Inflammatory macrophage treated with lipopolysaccharide for 4 hours (primary cell): ENCODE measurements at places on chromosomes 6 and 20.

DNA sequence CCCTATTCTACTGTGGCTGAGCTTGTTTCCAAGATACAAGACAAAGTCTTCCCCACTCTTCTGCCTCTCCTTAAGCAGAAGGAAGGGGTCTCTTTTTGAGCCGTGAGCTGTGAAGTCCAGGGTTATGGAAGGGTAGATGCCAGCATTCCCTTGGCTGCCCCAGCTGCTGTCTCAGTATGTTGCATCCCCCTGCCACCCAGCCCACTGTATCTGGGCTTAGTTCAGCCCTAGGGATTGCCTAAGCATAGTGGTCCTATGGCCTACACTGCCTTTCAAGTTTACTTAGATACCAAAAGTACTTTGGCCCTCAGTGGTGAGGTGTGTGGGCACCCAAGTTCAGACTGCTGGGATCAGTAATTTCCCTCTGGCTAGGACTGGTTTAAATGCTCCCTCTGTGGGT is 421.9 kb upstream of the KHDRBS2 start:
- DNase-seq, result no peak

- no peak for DNase-seq
These were observed 123.4 kb upstream of the ECI2 start for GRCh38 chr6:4258733-4259132.

GRCh38 chr6:55182016-55182650 is 7.8 kb downstream of the HCRTR2 start:
- DNase-seq, result peak; percentile 15

- DNase-seq, result no peak
These were observed 10.7 kb downstream of the TMEM181 start for GRCh38 chr6:158570681-158570962.

DNA sequence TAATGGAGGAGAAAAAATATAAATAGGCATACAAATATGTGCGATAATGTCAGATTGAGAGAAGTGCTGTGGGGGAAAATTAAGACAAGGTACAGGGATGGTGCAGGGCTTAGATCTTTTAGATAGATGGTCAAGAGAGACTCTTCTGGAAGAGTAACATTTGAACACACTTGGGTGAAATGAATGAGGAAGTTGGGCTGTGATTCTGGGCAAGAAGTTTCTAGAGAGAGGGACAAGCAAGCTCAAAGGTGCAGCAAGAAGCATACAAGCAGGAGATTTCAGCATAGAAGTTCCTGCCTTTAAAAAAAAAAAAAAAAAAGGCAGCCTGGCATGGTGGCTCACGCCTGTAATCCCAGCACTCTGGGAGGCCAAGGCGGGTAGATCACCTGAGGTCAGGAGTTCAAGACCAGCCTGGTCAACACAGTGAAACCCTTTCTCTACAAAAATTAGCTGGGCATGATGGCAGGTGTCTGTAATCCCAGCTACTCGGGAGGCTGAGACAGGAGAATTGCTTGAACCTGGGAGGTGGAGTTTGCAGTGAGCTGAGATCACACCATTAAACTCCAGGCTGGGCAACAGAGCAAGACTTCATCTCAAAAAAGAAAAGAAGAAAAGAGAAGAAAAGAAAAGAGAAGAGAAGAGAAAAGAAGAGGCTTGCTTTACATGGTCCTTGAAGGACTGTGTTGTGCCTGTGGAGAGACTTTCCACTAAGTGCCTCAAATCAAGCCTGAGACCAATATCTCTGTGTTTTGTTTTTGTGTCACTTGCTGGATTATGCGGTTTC is 9.7 kb upstream of the CD83 start:
- peak; percentile 31 for DNase-seq

- DNase-seq, result no peak
These were observed 205.3 kb upstream of the FOXA2 start for GRCh38 chr20:22789676-22790075.

GRCh38 chr20:46883892-46884291 is 10.8 kb upstream of the EYA2 start:
- DNase-seq, result no peak

- DNase-seq, result no peak
These were observed 212.4 kb downstream of the GMPR start for GRCh38 chr6:16450821-16451220.

- DNase-seq, result peak; percentile 83
These were observed 1.7 kb downstream of the TNF start for GRCh38 chr6:31576897-31577578.

GRCh38 chr6:133802861-133803260 is 86.1 kb upstream of the TCF21 start:
- DNase-seq, result no peak

DNA sequence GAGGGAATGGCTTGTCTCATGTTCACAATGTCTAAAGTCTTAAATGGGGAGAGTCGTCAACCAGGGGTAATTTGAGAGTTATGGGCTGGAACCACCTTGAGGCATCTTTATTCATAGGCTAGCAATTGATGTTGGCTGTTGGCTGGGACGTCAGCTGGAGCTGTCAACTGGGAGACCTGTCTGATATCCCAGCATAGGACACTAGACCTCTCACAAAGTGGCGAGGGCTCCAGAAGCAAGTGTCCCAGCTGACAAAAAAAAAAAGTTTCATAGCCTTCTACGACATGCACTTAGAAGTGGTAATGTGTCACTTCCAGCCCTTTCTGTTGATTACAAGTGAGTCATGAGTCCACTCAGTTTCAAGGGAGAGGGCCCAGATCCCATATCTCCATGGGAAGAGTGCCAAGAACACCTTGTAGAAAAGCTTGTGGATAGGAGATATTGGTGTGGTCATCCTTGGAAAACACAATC is 278.0 kb downstream of the ESR1 start:
- DNase-seq, result no peak

DNA sequence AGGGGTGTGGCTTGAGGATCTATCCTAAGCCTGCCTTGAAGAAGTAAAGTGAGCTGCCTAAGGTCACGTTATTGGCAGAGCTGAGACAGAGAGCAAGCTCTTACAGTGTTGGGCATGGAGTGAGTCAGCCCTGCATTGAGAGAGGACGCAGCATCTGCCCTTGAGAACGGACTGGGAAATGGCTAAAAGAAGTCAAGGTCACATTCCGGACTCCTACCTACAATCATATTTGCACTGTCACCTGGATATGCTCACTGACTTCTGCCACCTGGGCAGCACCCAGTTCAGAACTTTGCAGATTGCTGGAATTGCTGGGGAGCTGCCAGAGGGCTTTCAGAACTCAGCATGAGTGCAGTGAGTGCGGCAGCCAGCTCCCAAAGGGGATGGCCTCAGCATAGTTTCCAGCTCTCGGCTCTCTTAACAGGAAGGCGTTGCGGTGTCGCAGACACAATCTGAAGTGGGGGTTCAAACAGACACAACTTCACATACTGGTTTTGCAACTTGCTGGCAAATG is 199.3 kb upstream of the SGK1 start:
- peak; percentile 61 for DNase-seq

- DNase-seq, result peak; percentile 66
These were observed at the start of gene NECAB3 for GRCh38 chr20:33674294-33675135. TSS of gene NECAB3 (minus strand) at chr20:33674428. CDS start at chr20:33674352, 76 bp downstream.

DNA sequence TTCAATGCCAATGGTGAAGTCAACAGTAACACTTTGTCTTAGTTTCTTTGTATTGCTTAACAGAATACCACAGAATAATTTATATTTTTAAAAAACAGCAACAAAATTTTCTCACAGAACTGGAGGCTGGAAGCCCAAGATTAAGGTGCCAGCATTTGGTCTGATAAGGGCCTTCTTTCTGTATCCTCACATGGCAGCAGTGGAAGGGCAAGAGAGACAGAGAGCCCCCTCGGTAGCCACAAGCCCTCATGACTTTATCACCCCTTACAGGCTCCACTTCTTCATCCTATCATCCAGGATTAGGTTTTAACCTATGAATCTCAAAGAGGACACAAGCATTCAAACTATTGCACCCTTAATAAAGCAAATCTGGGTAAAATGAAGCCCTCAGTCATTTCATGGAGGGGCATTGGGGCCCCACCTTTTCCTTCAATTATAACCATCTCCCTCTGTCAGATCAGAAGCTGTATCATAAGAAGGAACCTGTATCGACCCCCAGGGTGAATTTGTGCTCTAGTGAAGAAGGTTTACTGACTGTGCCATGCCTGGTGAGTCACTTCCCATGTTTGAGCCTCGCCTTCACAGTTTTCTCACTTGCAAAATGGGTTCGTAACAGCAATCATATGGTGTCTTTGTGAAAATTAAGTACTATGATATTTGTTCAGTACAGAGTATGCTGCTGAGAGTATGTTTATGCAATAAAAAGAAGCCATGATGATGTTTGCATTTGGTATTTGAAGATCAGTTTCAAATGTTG is 178.2 kb downstream of the LRFN2 start:
- DNase-seq, result no peak

DNA sequence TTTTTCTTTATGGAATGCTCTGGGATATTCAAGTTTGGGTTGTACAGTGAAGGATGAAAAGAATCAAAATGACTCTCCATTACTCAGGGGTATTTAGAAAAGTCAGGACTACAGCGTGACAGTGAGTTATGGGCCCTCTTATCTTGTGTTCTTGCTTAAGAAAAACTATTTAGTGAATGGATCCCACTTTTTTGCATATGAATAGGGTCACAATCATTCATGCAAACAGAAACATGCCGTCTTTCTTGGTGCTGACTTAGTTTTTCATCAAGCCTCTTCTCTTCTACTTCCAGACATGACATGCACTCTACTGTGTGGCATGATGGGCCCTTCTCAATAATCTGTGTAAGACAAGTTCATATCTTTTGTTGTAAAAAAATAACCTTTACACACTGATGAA is 488.4 kb upstream of the MMS22L start:
- no peak for DNase-seq

DNA sequence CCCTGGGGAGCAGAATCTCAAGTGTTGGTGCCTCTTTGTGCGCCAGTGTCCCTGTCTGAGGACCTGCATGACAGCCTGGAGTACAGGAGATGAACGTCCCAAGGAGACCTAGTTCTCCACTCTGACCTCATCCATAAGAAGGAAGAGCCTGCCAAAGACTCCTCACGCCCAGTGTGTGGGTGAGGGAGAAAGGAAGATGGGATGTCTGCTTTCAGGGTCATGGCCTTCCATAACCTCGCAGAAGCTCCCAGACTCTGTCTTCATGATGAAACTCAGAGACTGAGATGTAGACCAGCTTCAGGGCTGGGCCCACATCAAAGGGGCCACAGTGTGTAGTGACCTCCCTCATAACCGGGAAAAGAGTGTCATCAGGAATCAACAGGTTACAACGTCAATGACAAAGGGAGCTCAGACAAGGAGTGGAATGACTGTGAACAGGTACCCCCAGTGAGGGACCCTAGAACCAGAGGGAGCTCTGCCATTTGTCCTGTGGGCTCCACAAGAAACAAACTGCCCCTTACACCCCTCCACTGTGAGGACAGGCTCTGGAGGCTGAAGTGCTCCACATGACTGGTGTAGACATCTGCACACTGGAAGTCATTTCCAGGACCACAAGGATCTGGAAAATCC is 8.1 kb downstream of the HLA-DQB1 start:
- DNase-seq, result peak; percentile 79

DNA sequence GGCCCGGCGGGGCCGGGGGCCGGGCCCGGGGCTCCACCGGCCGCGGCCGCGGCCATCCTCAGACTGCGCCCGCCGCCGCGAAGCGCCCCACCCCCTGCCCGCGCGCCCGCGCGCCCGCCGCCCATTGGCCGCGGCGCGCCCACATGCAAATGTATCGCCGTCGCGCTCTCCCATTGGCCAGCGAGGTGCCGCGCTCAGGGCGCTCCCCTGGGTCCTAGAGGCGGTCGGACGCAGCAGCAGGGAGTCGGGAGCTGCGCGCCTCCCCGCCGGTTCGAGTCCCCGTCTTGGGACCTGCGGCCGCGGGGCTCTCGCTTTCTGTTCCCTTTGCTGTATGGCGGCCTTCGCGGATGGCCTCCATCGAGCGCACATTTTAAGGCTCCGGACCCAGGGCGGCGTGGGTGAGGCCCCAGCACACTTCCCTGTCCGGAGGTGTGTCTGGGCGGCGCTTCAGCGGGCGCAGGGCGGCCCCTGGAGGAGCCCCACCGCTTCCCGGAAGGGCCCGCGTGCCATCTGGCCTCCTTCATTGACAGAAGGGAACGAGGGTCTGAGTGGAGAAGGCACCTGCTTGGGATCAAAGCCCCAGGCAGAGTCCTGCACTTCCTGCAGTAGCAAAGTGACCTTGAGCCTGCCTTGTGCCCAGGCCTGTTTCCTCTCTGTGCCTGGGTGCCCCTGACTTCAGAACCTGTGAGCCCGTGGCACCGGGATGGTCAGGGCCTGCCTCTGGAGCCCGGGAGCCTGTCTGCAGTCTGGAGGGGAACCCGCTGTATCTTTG is at the start of gene CABLES2:
Gene CABLES2, minus strand, starts transcription at position 65 of the 772 bp plus-strand sequence. Its CDS starts 9 bp downstream, at position 56.
- peak; percentile 95 for DNase-seq

DNA sequence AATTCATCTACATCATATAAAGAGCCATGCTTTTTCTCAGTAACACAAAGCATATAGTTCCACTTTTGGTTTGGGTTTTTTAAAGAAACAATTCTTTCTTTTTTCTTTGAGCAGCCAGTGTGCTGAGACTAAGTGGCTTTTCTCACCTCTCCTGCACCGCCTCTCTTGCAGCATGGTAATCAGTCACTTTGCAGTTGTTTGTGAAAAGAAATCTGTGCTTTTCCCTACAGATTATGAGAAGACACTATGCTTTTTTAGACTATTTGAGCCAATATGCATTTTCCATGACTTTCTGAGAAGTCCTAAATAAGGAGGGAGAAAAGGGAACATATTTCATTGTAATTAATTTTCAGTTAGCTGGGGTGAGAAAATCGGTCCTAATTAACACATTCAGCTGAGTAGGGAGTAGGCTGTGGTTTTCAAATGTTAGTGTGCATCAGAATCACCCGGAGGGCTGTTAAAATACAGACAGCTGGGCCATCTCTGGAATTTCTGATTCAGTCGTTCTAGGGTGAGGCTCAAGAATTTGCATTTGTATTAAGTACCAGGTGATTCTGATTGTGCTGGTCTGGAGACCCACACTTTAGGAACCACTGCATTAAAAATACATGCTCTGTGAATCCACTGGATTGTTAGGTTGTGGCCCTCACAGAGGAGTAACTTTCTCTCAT is 155.2 kb downstream of the TINAG start:
- no peak for DNase-seq

DNA sequence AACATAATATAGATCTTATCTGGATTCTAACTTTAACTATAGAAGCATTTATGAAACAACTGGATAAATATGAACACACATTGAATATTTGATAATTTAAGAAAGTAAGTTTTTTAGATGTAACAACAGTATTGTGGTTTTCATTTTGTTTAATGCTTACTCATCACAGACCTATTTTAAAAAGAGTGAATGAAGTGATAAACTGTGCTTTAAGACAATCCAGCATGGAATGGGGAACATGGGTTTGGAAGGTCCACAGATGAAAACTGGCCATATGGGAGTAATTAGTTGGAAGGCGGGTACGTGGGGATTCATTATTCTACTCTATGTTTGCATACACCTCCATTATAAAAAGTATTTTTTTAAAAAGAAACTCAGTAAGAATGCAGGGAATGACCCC is 21.2 kb downstream of the EPB41L2 start:
- no peak for DNase-seq
